ENCODE measurements at places on chromosomes 1 and 21. TPM values are rescaled to one million over a fixed set of nuclear protein-coding genes. Genes with fewer than 3 reads are reported as not detected.

DNA sequence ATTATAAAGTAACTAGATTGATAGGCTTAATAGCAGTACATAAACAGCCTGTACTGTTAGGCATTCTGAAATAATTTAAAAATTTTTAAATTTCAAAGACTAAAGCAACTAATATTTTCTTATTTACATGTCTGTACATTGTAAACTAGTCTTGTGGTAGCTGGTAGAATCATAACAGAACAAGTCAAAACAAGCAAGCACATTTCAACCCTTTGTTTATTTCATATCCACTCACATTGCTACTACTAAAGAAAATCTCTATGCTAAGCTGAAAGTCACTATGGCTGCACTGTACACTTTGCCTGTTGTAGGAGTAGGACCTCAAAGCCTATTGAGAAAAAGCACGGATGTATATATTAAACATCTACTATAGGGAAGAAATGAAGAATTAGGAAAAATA lies 738.2 kb upstream of the ADGRL4 start:
- DNase-seq: no peak

DNA sequence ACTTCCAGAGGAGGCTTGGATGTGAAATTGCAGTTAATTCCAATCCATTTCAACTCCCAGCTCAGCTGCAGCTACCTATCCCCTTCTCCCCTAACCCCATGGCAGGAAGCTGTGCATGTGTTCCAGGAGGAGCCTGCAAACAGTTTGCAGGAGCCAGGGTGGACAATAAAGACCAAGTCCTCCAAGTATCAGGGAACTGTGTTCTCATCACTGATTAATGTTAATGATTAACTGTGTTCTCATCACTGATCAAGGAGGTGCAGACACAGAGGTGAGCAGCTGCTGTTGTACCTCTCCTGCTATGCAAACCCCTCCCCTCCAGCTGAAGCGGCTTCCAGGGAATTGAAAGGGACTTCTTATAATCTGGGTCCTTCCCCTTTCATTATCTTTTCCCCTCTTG lies 19.2 kb downstream of the CLDN19 start:
- DNase-seq: no peak

DNA sequence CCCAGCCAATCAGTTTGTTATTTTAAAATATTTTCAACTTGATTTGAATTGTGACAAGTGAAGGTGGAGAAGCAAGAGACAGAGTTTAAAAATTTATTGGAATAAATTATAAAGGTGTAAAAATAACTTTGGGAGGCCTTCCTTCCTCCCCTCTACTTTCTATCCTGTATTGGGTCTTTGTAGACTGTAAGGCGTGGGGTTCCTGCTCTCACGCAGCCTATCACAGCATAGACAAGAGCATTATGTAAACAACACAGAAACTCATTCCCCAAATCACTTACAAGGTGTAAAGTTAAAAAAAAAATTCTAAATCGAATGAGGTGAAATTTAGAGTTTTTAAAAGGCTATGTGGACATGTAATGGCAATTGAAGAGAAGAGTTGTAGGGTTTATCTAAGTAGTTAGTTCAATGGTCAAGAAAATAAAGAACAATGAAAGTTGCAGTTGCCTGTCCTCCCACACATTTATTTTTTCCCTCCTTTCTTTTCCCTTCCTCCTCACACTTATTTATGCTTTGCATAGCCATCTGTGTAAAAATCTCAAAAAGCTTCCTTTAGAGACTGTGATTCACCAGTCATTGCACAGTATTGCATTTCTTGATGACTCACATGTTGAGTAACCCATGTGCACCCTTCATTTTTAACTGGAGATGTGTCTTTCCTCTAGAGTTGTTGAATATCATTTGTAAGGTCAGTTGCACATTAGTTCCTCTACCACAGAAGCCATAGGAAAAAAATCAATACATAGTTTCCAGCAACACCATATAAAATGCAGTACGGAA lies 242.2 kb downstream of the PTPRC start:
- no peak for DNase-seq

DNA sequence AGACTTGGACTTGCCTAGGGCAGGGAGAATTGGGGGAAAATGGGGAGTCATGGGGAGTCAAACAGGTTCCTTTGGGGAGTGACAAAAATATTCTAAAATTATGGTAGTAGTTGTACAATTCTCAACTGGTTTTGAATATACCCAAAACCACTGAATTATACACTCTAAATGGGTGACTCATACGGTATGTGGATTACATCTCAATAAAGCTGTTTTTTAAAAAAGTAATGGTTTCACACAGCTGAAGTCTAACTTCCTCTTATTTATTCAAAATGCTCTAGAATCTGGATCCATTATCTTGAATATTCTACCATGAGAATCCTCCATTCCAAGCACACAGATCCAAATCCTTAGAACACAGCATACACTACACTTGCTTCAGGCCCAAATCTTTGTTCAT lies 11.1 kb downstream of the EIF4G3 start:
- no peak for DNase-seq

- no peak for DNase-seq
These were observed 29.4 kb downstream of the KCNJ6 start for GRCh38 chr21:37886726-37887299.

- DNase-seq: no peak
These were observed 164.3 kb downstream of the KIF26B start for GRCh38 chr1:245319094-245319493.

DNA sequence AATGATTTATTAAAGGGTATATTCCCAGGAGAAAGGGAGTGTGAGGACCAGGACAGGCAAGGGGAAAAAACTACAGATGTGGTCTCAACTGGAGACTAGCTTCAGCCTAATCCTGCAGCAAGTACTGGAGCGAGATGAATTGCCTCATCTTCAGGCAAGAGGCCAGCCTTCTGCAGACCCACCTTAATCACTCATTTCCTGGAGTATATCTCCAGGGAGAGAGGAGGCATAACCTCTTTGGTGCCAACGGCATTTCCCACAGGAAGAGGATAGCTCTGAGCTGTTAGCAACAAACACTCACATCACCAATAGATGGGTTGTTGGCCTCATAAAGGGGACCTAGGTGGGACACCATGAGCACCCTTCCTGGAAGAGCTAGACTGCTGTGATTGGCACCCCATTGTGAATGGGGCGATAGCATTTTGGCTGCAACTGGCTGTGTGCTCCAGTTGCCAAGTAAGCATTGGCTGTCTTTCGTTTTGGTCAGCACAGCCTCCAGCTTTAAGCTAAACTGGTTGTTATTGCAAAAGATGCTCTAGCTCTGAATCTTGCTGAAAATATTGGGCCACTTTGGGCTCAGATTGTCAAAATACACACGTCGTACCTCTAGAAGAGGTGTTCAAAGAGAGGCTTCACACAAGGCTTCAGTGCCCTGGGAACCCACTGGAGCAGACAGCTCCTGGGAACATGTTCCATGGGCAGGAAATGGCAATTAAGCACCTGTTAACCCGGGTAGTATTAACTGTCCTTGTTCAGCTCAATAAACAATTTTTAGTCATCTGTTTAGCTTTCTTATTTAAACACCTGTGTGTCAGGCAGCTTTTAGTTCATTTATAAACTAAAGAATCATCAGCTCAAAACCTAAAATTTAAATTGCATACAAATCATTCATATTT lies 314.8 kb upstream of the C1orf87 start:
- no peak for DNase-seq

DNA sequence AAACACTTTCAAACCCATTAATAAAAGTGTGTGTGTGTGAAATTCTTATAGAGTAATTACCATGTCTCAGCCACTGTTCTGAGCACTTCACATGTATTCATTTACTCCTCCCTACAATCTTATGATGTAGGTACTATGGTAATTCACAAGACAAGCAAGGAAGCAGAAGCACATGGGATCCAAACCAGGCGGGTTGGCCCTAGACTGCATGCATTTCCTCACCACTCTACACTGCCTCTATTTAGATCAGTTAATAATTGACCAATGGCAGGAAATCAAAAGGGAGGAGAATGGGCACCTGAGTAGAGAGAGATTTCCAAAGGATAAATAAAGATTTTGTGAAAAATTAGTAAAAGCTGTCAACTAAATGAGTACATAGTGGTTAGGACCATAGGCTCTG lies 15.7 kb downstream of the MAP3K21 start:
- no peak for DNase-seq

- DNase-seq: peak; percentile 83
These were observed 136.6 kb downstream of the SYF2 start for GRCh38 chr1:25095635-25096200.

GRCh38 chr1:115807723-115808122 lies 33.2 kb downstream of the NHLH2 start:
- DNase-seq: peak; percentile 61

DNA sequence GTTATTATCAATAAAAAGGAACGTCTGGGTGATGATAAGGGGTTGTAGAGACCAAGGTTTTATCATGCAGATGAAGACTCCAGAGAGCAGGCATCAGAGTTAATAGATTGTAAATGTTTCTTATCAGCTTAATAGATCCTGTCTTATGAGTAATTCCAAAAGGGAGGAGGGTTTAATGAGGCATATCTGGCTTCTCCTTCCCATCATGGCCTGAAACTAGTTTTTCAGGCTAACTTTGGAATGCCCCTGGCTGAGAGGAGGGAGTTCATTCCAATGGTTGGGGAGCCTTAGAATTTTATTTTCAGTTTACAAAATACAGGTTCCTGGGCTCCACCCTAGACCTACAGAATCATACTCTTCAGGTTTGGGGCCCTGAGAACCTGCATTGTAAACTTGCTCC lies 13.5 kb downstream of the PLA2G2D start:
- DNase-seq: no peak

DNA sequence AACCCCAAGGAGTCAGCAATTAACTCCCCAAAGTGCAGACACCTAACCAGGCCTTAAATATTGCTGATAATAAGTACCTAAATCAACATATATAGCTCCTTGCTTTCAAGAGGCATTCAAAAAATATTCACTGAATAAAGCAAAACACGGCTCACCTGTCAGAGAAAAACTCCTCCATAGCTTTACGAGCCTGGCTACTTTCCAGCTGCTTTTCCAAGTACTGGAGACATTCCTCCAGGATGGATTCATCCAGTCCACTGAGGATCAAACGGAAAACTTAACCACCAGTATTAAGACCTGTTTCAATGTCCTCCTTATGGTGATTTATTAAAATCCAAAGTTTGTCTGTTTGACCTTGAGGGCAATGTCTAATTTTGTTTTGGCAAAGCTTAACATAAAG lies 44.6 kb downstream of the UBR4 start:
- DNase-seq: no peak

DNA sequence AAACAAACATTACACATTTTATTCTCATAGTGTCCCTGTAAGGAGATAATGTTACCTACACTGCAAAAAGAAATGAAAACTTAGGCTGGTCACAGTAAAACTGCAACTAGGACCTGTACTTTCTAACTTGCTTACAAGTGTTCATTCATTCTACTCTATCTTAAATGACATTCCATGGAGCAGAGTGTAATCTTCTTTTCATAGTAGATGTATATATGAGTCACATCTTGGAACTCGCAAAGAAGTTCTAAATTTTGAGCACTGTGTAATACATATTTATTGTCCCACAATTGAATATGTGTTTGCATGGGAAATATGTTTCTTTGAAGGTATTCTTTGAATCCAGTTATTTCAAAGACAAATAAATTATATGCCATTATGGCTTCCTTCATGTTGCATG lies 1258.5 kb upstream of the ADGRL2 start:
- DNase-seq: no peak

DNA sequence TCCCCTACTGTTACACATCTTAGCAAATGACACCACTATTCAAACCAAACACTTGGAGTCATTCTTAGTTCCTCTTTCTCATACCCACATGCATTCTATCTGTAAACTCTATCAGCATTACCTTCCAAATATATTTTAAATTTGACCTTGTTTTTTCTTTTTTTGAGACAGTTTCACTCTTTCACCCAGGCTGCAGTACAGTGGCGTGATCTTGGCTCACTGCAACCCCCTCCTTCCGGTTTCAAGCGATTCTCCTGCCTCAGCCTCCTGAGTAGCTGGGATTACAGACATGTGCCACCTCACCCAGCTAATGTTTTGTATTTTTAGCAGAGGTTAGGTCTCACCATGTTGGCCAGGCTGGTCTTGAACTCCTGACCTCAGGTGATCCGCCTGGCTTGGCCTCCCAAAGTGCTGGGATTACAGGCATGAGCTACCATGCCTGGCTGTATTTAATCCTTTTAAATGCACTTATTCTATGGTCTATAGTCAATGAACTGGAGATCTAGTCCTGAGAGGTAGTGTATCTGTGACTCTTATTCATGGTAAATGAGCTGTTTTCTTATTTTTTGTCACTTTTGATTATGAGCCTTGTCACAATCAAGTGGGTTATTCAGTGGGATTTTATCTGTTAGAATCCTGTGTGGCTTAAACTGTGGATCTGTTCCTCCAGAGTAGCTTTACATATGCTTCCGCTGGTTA lies 73.1 kb downstream of the GATAD2B start:
- peak; percentile 45 for DNase-seq

- DNase-seq: no peak
These were observed 24.1 kb downstream of the DSTYK start for GRCh38 chr1:205187420-205187819.

DNA sequence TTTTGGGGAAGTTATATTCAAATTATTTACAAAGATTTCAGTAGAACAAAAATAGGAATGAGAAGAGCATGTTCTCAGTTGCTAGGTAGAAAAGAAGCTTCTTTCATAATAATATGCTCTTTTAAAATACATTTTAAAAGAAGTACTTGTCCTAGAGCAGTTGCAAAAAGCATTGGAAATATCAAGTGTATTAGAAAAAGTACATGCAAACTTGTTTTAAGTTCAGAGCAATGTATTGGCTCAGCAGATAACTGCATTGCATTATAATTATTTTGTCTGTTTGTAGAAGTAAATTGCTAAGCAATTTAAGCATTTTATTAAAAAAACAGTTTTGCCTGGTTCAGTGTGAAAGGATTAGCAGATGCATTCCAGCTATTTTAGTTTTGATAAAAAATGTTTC lies 806.4 kb downstream of the USP25 start:
- DNase-seq: no peak

DNA sequence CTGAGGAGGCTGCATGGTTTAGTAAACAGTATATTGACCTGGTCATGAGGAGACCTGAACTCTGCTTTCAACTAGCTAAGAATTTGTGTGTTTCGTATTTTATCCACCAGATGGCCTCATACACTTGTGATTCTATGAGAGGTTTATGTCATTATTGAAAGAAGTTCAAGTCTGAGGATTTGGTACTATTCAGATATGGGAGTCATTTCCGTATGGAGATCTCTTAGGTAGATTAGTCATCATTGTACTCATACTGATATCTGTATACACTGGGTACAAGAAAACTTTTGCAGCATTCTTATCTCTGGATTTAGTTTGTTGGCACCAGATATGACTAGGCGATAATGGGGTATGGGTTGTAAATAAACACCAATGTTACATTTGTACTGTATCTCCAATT lies 26.6 kb downstream of the ATF6 start:
- DNase-seq: no peak

GRCh38 chr1:56079391-56079790 lies 500.0 kb downstream of the PLPP3 start:
- no peak for DNase-seq

The MRAP gene
- total RNA-seq: not detected

The IRF6 gene
- 1.3 TPM for total RNA-seq

The GJB4 gene
- not detected for total RNA-seq

The WNT9A gene
- total RNA-seq: 0.50 TPM

The PLA2G2D gene
- not detected for total RNA-seq

The SDC3 gene
- total RNA-seq: not detected
